ENCODE measurements at places on chromosomes 1 and 21.

DNA sequence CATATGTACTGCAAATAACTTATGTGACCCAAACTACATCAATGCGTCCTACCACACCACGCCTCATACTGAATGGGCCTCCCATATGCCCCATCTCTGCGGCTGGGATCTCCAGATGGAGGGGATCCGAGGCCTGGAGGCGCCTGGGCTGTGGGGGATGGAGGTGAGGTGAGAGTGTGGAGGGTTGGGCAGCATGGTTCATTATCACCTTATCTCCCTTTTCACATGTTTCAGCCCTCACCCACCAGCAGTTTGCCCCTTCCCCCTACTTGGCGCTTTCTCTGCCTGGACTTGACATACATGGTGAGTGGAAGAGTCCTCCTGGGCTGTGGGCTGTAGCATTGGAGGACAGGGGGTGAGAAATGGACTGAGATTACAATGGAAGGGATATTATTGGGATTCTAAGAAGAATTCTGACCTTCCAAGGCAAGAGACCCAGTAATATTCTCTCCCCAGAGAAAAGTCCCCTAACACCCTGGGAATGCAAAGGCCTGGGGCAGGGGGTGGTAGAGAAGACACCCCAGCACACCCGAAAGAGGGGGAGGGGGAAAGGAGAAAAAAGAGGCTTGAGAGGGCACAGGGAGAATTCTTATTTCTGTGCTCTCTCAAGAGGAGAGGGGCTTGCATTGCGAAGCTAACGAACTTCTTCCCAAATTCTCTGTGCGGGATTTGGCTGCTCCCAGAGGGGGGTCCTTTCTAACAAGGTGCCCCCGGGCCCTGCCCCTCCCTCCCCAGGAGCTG, 61.4 kb downstream of the MEF2D start:
- DNase-seq = no peak

DNA sequence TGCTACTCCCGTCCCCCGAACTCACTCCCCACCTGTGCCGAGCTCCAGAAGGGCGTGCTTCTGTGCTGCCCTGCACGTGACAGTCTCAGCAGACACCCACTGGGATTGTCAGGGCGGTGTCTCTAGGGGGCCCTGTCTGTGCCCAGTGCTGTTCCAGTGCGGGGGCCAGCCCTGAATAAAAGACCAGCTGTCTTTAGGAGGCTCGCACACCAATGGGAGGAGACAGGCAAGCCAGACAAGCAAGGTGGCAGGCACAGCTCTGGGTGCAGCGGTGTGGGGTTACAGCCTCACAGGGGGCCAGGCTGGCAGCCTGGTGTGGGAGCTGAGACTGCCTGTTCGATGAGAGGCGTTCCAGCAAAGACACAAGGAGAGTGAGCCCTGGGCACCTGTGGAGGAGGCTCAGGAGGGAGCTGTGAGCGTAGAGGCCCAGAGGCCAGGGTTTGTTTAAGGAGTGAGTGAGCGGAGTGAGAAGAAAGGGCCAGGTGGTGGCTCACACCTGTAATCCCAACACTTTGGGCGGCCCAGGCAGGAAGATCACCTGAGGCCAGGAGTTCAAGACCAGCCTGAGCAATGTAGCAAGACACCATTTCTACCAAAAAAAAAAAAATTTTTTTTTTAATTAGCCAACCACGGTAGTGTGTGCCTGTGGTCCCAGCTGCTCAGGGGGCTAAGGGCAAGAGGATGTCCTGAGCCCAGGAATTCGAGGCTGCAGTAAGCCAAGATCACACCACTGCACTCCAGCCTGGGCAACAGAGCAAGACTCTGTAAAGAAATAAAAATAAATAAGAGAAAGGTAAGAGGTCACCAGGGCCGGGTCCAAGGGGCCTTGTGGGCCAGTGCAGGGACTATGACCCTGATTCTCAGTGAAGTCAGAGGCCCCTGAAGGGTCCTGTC, 48.2 kb upstream of the ARHGEF16 start:
- no peak for DNase-seq

GRCh38 chr1:200319148-200319547, 90.7 kb downstream of the ZNF281 start:
- no peak for DNase-seq

- no peak for DNase-seq
These were observed 25.4 kb downstream of the IVNS1ABP start for GRCh38 chr1:185291652-185292051.

- DNase-seq = no peak
These were observed 673.7 kb upstream of the BRINP3 start for GRCh38 chr1:191151321-191151807.

- no peak for DNase-seq
These were observed 64.6 kb upstream of the CLDN14 start for GRCh38 chr21:36544545-36544944.

DNA sequence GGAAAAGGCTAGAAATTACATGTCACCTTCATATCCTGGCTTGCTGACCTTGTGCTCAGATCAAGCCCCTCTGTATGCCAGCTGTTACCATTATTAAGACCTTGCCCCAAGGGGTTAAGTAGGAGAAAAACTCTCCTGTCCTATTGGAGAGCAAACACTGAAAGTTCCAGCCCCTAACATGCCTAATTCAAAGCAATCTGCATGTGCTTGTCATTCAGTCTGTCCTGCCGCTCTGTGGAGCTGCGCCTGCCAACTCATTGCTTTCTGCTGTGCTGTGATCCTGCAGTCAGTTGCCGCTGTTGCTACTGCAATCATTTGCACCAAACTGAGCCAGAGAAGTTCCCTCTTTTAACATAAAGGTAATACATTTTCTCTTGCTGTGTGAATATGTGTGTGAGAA, 113.4 kb downstream of the DISP1 start:
- no peak for DNase-seq

GRCh38 chr1:202244841-202245261, 51.3 kb downstream of the LGR6 start:
- no peak for DNase-seq

DNA sequence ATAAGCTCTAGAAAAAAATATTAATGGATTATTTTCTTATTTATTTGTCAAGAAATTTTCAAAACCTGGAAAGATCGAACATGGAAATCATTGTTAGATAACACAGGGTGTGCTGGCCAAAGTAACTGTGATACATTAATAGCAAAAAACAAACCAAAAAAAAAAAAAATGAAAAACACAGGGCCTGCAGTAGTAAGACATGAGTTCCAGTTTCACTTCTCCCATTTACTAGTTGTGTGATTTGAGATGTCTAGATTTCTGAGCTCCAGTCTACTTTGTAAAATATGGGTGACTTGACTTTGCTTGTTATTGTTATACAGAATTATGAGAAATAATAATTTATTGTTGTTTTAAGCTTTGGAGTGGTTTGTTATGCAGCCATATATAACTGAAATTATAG, 13.6 kb downstream of the FAM177B start:
- DNase-seq = no peak

DNA sequence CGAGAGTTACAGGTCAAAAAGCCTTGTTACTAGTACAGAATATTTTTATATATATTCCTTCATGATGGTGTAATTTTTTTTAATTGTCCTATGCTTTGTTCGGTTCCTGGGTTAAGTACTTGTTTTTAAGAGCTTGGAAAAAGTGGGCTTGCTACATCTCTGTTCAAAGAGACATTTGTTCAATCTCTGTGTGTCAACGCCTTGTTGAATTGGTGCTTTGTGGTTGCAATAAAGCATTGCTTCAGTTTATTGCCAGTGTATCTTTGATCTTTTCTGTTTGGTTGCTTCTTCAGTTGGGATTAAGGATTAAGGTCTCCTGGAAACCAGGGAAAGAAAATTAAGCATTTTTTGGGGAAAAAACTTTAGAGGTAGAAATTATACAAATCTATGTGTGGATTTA, 47.7 kb upstream of the DNASE2B start:
- no peak for DNase-seq

DNA sequence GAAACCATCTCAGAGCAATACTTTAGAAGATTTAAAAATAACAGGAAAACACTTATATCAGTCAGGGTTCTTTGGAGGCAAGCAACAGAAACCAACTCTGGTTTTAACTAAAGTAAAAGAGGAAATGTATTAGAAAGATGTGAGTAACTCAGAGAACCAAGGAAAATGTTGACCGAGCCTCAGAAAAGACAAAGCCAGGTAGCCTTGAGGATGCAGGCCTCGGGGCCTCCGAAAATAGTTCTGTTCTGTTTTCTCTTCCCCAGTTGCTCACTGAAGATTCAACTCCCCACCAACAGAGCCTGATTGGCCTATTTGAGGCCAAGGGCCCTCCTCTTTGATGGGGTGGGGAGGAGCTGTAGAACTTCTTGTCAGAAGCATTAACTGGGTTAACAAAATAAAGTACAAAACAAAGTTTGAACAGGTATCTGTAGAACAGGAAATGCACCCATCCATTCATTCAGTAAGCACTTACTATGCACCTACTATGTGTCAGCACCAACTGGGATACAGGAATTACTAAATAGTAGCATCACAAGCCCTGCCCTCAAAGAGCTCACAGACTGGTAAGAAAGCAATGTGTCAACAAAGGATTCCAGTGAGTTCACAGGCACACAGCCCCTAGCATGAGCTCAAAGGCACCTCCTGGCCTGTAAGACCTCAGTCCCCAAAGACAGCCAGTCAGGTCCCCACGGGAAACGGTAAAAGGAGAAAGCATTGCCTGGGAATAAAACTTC, 12.6 kb downstream of the SLAMF8 start:
- DNase-seq = no peak

GRCh38 chr1:160046494-160047110, 14.8 kb upstream of the PIGM start:
- DNase-seq = peak; percentile 21

- DNase-seq = peak; percentile 92
These were observed 482.9 kb downstream of the PTPRU start for GRCh38 chr1:29719253-29719652.

- no peak for DNase-seq
These were observed 3.0 kb downstream of the RXFP4 start for GRCh38 chr1:155944444-155944799.

GRCh38 chr21:44199448-44199847, 41.3 kb downstream of the ICOSLG start:
- peak; percentile 0 for DNase-seq

- DNase-seq = peak; percentile 17
These were observed 82.5 kb downstream of the ST3GAL3 start for GRCh38 chr1:43789604-43790550.

GRCh38 chr1:84272401-84272800, 29.1 kb upstream of the SAMD13 start:
- DNase-seq = no peak

DNA sequence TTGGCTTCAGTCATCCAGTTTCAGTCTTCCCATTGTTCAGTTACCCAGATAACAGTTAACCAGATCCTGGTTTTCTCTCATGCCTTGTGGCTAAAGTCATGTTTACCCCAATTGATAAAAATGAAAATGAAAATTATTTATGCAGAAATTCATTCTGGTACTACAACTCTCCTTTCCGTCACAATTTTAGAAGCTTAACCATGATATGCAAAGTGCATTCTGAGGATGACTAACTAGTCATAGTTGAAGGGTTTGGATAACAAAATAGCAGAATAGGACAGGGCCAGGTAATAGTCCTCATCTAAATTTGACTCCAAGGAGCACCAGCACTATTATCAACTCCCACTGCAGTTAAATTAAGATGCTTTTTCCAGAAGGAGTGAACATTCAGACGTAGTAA, 94.7 kb downstream of the NTMT2 start:
- no peak for DNase-seq

- no peak for DNase-seq
These were observed 258.9 kb upstream of the PROX1 start for GRCh38 chr1:213728593-213729536.

DNA sequence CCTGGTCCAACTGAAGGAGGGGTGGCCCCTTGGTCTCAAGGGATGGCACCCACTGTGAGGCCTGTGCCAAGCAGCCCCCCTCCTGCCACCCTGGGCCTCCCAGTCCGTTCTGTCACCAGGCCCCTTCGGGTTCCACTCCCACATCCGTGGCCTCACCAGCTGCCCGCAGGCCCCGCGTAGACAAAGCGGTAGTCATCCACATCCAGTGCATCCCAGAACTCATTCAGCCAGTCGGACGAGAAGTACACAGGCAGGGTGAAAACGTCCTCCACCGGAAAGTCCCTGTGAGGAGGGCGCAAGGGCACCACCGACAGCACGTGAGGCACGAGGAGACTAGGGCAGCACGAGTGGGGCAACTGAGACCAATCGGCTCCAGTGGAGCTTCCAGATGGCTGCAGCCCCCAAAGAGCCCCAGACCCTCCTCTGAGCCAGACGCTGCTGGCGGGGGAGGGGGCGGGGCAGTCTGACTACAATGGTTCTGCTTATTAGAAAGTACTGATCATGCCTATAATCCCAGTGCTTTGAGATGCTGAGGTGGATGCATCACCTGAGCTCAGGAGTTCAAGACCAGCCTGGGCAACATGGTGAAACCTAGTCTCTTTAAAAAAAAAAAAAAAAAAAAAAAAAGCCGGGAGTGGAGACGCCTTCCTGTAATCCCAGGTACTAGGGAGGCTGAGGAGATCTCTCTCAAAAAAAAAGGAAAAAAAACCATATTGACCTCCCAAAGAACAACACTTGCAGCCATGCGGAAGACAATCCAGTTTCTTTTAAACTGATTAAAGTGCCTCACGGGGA, 1.2 kb downstream of the JMJD4 start:
- no peak for DNase-seq

GRCh38 chr1:36320767-36321118, 2.7 kb downstream of the EVA1B start:
- DNase-seq = no peak

Measured in HT1080 (cell line).